Activated CD4-positive, alpha-beta T cell treated with anti-CD3 and anti-CD28 coated beads for 36 hours (primary cell): ENCODE measurements at places on chromosomes 7 and 10. TPM values are rescaled to one million over a fixed set of nuclear protein-coding genes. Genes with fewer than 3 reads are reported as not detected.
A peak's percentile ranks its signal among the peaks of the same experiment; 100 is the strongest.

The BTBD16 gene
- total RNA-seq = not detected

The CLDN12 gene
- 5.4 TPM for total RNA-seq

The SEPTIN7 gene
- 229 TPM for total RNA-seq

The OR2A12 gene
- total RNA-seq = not detected

The HMX3 gene
- total RNA-seq = not detected

The NPC1L1 gene
- 0.04 TPM for total RNA-seq

The MCM10 gene
- total RNA-seq = 86.2 TPM

The RP9 gene
- total RNA-seq = 17.2 TPM

The ADAM12 gene
- total RNA-seq = 1.2 TPM

The WNT2 gene
- not detected for total RNA-seq

- DNase-seq = no peak
- no peaks in the 10 kb centered on the region for H3K27me3 ChIP-seq
- no peak overlapping the region for H3K27ac ChIP-seq
- H3K4me1 ChIP-seq = no peaks in the 10 kb centered on the region
- no peaks in the 10 kb centered on the region for H3K36me3 ChIP-seq
- no peak overlapping the region for H3K4me3 ChIP-seq
Observed at GRCh38 chr10:36388166-36388565, 737.2 kb upstream of the ANKRD30A start.

DNA sequence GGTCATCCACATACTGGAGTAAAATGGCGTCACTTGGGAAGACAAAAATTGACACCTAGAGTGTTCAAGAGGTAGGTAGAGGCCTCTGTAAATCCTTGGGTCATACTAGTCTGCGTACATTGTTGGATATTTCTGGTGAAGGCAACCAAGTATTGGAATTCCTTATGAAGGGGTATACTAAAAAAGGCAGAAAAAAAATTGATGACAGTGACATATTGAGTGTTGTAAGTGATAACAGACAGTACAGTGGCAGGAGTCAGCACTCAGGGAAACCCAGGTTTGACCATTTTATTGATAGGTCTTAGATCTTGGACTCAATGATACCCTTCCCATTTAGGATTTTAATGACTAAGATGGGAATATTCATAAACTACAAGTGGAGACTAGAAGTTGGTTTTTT is 359.1 kb upstream of the VSTM2A start:
- H3K27me3 ChIP-seq = no peaks in the 10 kb centered on the region
- no peaks in the 10 kb centered on the region for H3K4me1 ChIP-seq
- no peak overlapping the region for H3K27ac ChIP-seq
- H3K4me3 ChIP-seq = no peak overlapping the region
- no peak for DNase-seq

- H3K4me3 ChIP-seq = no peak overlapping the region
- H3K27ac ChIP-seq = no peak overlapping the region
- H3K4me1 ChIP-seq = no peaks in the 10 kb centered on the region
- H3K27me3 ChIP-seq = no peaks in the 10 kb centered on the region
- H3K36me3 ChIP-seq = no peaks in the 10 kb centered on the region
Observed at GRCh38 chr7:8908889-8909288, 475.5 kb downstream of the NXPH1 start.

DNA sequence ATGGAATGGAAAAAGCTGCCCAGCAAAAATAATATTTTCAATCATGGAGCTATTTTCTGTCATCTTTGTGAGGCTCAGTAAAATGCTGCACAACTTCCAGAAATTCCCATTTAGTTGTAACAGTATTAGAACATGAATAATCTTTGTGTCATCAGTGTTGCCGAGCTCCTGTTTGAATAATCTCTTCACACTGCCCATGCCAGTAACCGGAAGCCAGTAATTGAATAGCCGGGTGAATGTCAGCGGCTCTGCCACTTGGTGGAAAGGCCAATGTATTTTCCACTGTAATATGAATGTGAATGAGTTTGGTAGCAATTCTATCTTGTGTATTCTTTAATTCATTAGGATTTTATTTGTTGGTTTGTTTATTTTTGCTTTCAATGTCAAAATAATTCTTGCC is 172.5 kb upstream of the INSYN2A start:
- H3K36me3 ChIP-seq = no peaks in the 10 kb centered on the region
- H3K4me1 ChIP-seq = no peaks in the 10 kb centered on the region
- peaks cover 3% of the 10 kb centered on the region for H3K27me3 ChIP-seq
- no peak for DNase-seq
- H3K4me3 ChIP-seq = no peak overlapping the region

GRCh38 chr10:33818343-33818742 is 483.9 kb upstream of the NRP1 start:
- peaks cover 4% of the 10 kb centered on the region for H3K27me3 ChIP-seq
- no peaks in the 10 kb centered on the region for H3K36me3 ChIP-seq
- no peak overlapping the region for H3K4me3 ChIP-seq
- H3K4me1 ChIP-seq = no peaks in the 10 kb centered on the region
- DNase-seq = no peak

DNA sequence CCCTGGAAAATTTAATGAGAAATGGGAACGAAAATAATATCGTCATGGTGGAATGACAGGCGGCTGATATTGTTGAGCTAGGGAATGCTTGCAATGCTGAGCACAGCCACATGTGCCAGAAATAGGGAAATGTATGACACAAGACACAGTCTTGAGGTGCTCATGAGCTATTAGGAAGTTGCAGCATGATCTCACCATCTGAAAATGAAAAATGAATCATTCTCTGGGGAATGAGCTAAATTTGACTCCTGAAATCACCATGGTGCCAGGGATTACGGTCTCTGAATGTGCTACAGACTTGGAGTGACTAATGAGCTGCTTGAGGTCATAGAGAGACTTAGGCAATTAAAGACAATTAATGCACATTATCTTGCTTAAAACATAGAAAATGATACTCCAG is 845.0 kb downstream of the CNTNAP2 start:
- H3K4me3 ChIP-seq = no peak overlapping the region
- no peaks in the 10 kb centered on the region for H3K36me3 ChIP-seq
- no peaks in the 10 kb centered on the region for H3K4me1 ChIP-seq

- no peak overlapping the region for H3K4me3 ChIP-seq
- no peak overlapping the region for H3K27ac ChIP-seq
- H3K4me1 ChIP-seq = peaks cover 3% of the 10 kb centered on the region
- H3K27me3 ChIP-seq = peaks cover 6% of the 10 kb centered on the region
- no peaks in the 10 kb centered on the region for H3K36me3 ChIP-seq
Observed at GRCh38 chr7:93047514-93048099, 70.2 kb downstream of the SAMD9 start.

DNA sequence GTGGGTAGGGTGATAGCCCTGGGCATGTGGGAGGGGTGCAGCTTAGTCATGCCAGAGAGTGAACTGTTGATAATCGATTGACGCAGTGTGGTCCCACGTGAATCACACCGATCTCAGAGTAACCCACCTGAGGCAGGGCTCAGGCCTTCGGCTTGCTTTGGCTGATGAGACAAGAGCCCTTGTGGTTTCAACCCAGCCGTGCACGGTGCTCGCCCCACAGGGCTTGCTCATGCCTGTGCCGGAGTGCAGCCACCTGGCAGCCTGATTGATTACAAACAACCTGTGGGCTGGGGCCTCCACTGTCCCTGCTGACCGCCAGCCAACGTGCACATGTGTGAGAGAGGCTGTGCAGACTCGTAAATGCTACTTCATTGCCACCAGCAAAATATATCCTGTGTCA is 144.9 kb upstream of the ADARB2 start:
- H3K27me3 ChIP-seq = no peaks in the 10 kb centered on the region
- no peak overlapping the region for H3K4me3 ChIP-seq
- no peaks in the 10 kb centered on the region for H3K36me3 ChIP-seq
- no peak overlapping the region for H3K27ac ChIP-seq

- H3K4me3 ChIP-seq = peak overlapping the region; percentile 55
- H3K4me1 ChIP-seq = peaks cover 53% of the 10 kb centered on the region
- no peaks in the 10 kb centered on the region for H3K36me3 ChIP-seq
- H3K27me3 ChIP-seq = no peaks in the 10 kb centered on the region
- DNase-seq = peak; percentile 89
- H3K27ac ChIP-seq = peak overlapping the region; percentile 59
Observed at GRCh38 chr7:151008511-151009323, 15.6 kb downstream of the ATG9B start.

DNA sequence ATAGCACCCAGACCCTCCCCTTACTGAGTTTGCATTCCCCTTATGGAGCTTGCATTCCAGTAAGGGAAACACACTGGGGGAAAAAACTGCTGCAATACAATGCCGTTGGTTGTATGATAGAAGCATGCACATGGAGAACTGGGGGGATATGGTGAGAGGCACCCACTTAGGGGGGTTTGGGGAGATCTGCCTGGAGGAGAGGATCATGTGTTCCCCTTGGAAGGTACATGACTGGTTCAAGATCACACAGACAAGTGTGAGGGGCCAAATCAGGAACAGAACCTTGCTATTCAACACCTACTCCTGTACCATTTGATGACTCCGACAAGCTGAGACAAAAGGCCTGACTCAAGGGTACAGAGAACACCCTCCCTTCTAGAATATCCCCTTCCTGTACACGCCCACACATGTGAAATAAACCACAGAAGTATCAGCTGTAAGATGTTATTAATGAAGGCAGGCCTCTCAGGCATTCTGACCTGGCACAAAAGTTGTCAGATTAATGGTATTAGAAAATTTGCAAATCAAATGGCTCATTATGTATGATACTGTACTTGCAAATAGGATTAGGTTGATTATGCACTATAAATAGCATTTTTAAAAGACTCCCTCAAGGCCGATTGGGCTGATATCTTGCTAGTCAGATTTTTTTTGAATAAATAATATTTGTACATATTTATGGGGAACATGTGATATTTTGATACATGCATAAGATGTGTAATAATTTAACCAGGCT is 122.2 kb downstream of the NPY start:
- H3K36me3 ChIP-seq = no peaks in the 10 kb centered on the region
- H3K27me3 ChIP-seq = peaks cover 1% of the 10 kb centered on the region
- no peak overlapping the region for H3K27ac ChIP-seq
- no peak for DNase-seq
- H3K4me1 ChIP-seq = peaks cover 8% of the 10 kb centered on the region
- no peak overlapping the region for H3K4me3 ChIP-seq

DNA sequence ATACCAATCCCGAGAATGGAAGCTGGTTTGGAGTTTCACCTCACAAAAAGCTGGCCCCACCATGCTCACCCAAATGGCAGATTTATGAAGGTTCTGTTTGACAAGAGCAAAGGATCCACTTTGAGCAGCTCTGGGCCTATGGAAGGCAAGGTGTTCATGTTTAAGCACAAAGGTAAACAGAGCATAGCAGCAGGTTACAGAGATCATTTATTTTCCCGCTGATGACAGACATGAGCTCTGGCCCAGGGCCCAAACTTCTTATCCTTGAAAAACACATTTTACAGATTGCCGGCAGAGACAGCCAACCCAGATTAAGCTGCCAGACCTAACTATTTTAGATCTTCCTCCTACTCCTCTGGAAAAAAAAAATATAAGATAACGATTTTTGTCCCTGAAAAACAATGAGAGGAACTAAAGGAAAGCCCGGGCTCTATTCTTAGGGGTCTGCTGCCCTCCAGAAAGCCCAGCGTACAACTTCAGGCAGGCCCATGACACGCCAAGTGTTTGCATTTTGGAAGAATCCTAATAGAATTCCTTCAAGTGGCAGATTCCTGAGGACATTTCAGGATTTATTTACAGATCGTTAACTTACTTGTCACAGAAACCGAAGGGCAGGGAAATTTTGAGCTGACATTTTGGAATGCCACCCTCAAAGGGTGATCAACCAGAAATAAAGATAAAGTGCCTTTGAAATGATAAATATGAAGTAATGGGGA is 40.0 kb downstream of the SYPL1 start:
- H3K4me1 ChIP-seq = peaks cover 35% of the 10 kb centered on the region
- peak overlapping the region; percentile 95 for H3K27ac ChIP-seq
- no peaks in the 10 kb centered on the region for H3K27me3 ChIP-seq
- H3K4me3 ChIP-seq = peak overlapping the region; percentile 60
- no peaks in the 10 kb centered on the region for H3K36me3 ChIP-seq

DNA sequence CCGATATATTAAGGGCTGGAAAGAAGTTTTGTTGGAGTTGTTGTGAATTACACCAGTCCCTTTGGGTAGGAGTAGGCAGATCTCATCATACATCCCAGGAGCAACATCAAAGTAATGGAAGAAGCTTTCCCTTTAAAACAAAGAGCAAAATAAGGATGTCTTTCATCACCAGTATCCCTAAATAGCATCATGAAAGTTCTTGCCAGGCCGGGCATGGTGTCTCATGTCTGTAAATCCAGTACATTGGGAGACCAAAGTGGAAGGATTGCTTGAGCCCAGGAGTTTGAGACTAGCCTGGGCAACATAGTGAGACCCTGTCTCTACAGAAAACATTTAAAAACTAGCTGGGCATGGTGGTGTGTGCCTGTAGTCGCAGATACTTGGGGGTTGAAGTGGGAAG is 38.7 kb downstream of the LRRC20 start:
- H3K36me3 ChIP-seq = peaks cover 12% of the 10 kb centered on the region
- H3K4me3 ChIP-seq = no peak overlapping the region
- H3K27me3 ChIP-seq = no peaks in the 10 kb centered on the region
- no peaks in the 10 kb centered on the region for H3K4me1 ChIP-seq
- H3K27ac ChIP-seq = no peak overlapping the region
- DNase-seq = no peak

DNA sequence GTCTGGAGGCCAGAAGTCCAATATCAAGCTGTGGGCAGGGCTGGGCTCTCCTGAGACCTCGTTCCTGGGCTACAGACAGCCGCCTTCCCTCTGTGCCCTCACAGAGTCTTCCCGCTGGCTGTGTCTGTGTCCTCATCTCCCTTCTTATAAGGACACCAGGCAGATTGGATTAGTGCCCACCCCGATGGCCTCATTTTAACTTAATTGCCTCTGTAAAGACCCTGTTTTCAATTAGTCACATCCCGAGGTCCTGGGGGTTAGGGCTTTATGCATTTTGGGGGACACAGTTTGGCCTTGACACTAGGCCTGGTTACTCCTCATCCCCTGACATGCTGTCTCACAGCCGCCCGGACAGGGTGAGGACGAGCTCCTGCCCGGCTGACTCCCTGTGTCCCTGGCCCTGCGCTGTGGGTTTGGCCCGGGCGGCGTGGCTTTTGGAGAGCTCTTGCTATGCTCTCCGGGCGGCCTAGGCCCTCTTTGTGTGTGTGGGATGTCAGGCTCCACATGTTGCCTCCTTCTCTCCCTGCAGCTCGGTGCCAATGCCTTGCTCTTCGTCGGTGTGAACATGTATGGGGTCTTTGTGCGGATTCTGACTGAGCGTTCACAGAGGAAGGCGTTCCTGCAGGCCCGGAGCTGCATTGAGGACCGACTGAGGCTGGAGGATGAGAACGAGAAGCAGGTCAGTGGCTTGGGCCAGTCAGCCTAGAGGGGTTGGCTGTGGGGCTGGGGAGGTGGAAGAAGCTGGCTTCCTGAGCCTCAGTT is 18.2 kb downstream of the ADCY1 start:
- no peak for DNase-seq
- no peaks in the 10 kb centered on the region for H3K4me1 ChIP-seq
- no peaks in the 10 kb centered on the region for H3K36me3 ChIP-seq
- no peaks in the 10 kb centered on the region for H3K27me3 ChIP-seq

GRCh38 chr7:33806298-33807154 is 98.8 kb upstream of the BMPER start:
- no peaks in the 10 kb centered on the region for H3K36me3 ChIP-seq
- DNase-seq = no peak
- no peak overlapping the region for H3K4me3 ChIP-seq
- no peaks in the 10 kb centered on the region for H3K4me1 ChIP-seq
- H3K27me3 ChIP-seq = no peaks in the 10 kb centered on the region

GRCh38 chr10:3159152-3159551 is 13.4 kb downstream of the PITRM1 start:
- no peaks in the 10 kb centered on the region for H3K4me1 ChIP-seq
- peaks cover 63% of the 10 kb centered on the region for H3K36me3 ChIP-seq
- H3K27ac ChIP-seq = no peak overlapping the region
- no peak overlapping the region for H3K4me3 ChIP-seq
- DNase-seq = no peak
- no peaks in the 10 kb centered on the region for H3K27me3 ChIP-seq
